Stimulated activated CD8-positive, alpha-beta memory T cell treated with anti-CD3 and anti-CD28 coated beads, Interleukin-4, amount 100 ng/mL, for 4 hours (primary cell): ENCODE measurements at places on chromosomes 5 and 9.

GRCh38 chr9:101702257-101702656 lies 36.2 kb downstream of the GRIN3A start:
- DNase-seq: no peak

DNA sequence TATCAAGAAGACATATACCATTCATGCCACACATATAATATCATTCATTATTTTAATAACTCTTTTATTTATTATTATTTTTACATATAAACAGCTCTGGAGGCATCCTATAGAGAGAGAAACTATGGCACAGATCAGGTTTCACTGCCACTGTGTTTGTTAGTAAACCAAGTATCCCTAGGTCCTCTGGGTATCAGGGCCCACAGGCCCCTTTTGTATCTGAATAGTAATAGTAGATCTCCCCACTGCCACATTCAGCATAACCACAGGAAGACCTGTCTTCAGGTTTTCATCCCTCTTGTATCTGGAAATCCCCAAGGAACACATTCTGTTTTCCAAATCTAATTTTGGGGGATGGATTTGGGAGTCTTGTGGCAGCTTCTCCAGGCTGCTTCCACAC lies 94.0 kb downstream of the SPATA31D1 start:
- DNase-seq: no peak

DNA sequence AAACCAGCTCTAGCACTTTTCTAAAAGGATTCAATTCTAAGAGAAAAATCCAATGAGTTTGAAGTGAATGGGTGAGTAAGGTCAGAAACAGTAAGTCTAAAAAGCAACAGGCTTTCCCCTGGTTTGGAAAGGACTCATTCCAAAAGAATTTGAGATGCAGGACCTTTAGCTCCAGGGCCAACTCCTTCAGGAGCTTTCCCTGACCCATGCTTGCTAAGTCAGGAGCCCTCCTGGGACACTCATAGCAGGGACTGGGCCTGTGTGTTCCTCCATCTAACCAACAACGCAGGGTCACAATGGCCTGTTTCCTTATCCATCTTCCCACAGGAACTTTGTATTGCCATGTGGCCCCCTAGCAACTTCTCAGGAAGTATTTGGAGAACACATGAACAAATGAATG lies 198.8 kb downstream of the FRMD3 start:
- DNase-seq: no peak

GRCh38 chr5:159972538-159973362 lies 36.2 kb upstream of the TTC1 start:
- no peak for DNase-seq

- DNase-seq: no peak
These were observed 65.2 kb upstream of the DEPDC1B start for GRCh38 chr5:60765019-60765709.

- no peak for DNase-seq
These were observed 86.0 kb upstream of the FER start for GRCh38 chr5:108661590-108662219.

- DNase-seq: no peak
These were observed 534.7 kb downstream of the CAAP1 start for GRCh38 chr9:26357803-26358344.

DNA sequence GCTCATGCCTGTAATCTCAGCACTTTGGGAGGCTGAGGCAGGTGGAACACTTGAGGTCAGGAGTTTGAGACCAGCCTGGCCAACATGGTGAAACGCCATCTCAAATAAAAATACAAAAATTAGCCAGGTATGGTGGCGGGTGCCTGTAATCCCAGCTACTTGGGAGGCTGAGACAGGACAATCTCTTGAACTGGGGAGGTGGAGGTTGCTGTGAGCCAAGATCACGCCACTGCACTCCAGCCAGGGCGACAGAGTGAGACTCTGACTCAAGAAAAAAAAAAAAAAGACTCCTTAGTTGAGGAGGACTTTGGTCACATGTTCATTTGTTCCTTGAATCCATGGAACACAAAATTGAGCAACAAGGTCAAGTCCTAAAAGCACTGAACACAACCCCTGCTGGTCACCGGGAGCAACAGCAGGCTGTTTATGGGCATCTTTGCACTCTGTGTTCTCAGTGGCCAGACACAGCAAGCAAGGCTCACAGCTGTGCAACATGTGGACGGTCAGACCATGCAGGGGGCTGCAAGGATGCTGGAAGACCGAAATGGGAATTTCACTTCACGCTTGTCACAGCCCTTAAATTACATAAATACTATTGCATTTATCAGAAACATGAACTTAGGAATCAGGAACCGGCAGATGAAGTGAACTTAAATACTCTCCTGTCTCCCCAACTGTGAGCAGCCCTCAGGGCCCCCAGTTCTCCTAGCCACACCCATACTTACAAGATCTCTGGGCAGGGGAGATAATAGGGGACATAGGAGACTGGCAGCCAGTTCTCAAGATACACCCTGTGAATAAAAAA lies 2.8 kb downstream of the GBGT1 start:
- DNase-seq: no peak

DNA sequence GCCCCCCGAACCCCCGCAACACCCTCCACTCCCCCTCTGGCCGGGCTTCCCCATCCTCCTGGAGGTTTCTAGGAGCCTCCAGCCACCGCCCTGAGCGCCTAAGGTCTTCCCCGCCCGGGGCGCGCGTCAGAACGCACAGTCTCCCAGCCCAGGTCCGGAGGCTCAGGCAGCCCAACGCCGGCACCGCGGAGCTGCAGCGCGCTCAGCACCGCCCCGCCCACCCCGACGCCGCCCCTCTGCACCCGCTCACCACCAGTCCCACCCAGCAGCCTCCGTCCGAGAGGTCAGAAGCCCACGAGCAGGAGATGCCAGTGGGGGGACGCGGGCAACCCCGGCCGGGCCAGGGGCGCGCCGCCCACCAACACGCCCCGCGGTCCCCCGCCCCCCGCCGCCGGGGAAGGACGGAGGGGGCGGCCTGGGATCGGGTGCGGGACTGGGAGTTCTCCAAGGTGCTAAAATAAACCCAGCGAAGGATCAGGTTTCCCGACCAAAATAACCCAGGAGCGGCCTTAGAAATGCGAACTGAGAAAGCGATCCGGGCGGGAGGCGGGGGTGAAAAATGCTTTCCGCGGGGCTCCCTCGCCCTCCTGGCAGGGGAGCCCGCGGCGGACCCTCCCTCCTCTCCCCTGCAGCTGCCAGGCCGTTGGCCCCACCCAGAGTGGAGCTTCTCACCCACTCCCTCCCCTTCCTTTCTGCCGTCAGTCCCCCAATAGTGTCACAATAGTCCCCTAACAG lies 6.5 kb upstream of the FAM78A start:
- DNase-seq: no peak

DNA sequence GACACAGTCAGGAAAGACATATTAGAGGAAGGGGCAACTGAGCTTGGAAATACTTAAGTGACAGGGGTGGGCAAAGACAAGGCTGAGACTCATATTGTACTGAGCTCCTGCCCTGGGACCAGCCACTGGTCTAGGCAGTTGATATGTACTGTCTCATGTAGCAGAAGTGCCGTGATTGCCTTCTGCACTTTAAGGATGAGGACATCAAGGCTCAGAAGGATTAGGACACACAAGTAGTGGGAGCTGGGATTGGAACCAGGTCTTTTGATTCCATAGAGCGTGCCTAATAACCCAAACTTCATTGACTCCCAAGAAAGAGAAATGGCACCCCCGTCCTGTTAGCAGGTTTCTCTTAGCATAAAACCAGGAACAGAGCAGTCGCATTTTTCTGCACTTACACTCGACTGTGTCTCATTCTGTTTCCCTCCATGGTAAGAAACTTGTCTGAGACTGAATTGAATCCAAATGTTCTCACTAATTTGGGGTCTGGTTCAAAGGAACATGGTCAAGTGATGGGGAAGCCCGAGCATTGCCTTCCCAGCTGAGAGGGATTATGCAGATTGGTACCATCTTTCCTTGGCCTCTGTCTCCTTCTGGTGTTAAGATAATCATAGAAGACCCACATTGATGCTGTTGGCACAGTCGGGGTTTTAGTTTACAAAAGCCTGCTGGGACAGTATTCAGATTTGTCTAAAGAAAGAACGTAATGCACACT lies 70.4 kb downstream of the ANGPTL2 start:
- DNase-seq: no peak

DNA sequence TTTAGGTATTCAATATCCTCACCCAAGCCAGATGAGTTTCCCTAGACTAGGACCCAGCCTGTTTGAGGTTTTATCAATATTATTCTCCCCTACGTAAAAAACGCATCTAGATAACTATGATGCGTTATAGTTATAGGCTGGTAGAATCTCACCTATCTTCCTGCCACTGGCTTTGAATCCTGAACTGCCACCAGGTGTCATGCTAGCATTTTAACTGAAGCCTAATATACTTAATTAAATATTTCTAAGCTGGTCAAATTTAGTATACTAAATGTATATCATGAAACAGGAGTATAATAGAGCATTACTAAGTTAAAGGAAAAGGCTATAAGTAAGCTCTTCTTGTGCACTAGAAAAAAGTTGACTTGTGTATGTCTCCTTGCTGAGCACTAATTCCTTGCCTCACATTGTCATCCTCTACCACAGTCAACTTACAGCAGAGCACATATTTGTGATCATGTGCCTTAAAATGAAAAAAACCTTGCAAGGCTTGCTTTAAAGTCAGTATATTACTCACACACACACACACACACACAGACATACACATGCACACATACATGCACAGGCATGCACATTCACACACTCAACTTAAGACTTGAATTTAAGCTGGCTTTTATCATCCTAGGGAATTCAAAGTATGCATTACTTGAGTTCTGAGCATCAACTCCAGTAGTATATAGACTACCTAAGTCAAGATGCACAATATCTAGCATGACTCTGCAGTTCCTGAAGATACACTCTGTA lies 303.4 kb downstream of the ADGRV1 start:
- DNase-seq: no peak

GRCh38 chr5:55691265-55692105 lies 20.6 kb downstream of the SLC38A9 start:
- DNase-seq: no peak

DNA sequence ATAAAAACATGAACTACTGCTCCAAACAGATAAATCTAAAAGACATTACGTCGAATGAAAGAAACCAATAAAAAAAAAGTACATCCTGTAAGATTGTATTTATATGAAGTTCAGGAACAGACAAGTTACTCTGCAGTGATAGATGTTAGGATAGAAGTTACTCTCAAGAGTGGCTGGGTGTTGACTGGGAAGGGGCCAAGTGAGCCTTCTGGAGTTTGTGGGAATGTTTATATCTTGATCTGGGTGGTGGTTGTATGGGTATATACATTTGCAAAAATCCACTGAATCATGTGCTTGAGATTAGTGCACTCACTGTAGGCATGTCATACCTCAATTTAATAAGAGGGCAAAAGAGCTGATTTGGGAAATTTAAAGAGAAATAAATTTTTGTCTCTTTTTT lies 485.8 kb downstream of the ARHGEF28 start:
- DNase-seq: no peak

- DNase-seq: no peak
These were observed 187.7 kb downstream of the DENND1A start for GRCh38 chr9:123742009-123742767.

DNA sequence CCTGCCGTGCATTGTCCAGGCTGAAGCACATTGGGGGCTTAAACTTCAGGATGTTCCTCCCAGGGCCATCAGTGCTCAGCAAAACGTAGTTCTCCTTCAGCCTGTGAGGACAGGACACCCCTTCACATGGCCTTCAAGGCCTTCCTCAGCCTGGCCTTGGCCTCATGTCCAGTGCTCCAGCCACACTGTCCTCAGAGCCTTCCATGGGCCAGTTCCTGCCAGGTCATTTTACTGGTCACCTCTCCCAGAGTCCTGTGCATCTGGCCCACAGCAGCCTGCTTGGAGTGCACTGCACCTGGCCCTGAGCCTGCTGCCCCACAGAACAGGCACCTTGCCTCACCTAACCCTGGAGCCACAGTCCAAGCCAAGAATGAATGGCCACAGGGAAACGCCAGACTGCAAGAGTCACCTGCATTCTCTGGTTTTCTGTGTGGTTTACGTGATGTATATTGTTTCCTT lies 8.7 kb downstream of the HNRNPAB start:
- DNase-seq: no peak

- DNase-seq: no peak
These were observed 167.0 kb upstream of the FBXL17 start for GRCh38 chr5:108548684-108549596.

GRCh38 chr5:154220625-154221024 lies 30.1 kb downstream of the GALNT10 start:
- DNase-seq: no peak

- no peak for DNase-seq
These were observed 80.1 kb downstream of the TRPC7 start for GRCh38 chr5:136285096-136285855.

DNA sequence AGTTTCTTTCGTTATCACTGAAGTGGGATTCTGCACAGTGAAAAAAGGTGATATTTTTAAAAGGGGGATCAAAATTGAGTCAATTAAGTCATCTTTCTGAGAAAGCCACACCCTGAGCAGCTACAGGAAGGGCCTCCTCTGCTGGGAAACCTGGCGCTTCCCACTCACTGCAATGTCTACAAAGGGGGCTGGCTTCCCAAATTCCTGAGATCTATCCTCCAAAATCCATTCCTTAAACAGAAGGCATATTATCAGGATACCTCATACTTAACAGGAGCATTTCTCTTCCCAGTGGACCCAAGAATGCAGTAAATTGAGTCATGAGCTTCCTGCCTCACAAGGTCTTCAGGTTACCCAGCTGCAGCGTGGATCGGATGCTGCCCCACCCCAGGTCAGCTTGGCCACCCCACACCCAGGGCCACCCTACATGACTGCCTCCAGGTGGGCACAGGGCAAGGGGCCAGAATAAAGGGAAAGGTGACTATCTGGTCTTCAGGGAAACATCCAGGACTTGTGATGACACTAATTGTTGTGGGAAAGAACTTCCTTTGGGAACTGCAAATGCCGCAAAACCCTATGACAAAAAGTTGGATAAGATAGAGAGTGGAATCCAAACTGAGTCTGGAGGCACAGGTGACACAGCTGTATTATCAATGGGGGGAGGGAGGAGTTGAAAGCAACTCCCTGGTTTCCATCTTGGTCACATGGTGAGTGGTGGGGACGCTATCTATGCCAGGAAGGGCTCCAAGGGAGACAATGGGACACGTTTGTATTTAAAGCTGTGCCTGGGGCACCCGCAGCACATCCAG lies 42.3 kb downstream of the ROR2 start:
- DNase-seq: no peak

DNA sequence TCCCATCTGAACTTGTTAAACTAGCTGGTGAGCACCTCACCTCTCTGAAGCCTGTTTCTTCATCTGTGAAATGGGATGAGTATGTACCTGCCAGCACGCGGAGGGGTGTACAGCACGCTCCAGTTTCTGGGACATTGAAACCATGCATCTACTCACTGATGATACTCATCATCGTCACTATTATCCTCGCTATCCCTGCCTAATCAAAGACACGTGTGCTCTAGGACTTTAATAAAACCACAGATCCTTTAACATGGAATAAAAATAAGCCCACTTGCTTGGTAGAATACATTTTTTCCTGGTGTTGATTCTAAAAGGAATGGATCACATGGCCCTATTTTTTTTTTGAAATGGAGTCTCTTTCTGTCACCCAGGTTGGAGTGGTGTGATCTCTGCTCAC lies 37.3 kb upstream of the POMT1 start:
- DNase-seq: no peak
